Stomach (tissue), 19 donors: ENCODE measurements at places on chromosomes 1 and 21. TPM values are rescaled to one million over a fixed set of nuclear protein-coding genes. Genes with fewer than 3 reads are reported as not detected.

AHDC1 gene
- total RNA-seq: 28.6 TPM

PHF13 gene
- 16.9 TPM for total RNA-seq

GSTM3 gene
- 213 TPM for total RNA-seq

OR13G1 gene
- not detected for total RNA-seq

CCDC185 gene
- not detected for total RNA-seq

SPRR1A gene
- total RNA-seq: not detected

MRPL39 gene
- not detected for total RNA-seq

DIO1 gene
- total RNA-seq: not detected

CLCA1 gene
- total RNA-seq: 25.9 TPM

KRTAP7-1 gene
- total RNA-seq: not detected

MTARC1 gene
- 8.5 TPM for total RNA-seq

DSTYK gene
- 9.6 TPM for total RNA-seq

CACHD1 gene
- 6.7 TPM for total RNA-seq

BARHL2 gene
- total RNA-seq: not detected

NUDT4B gene
- total RNA-seq: not detected

ANGPTL3 gene
- total RNA-seq: not detected

S100A7 gene
- total RNA-seq: not detected

LRRC71 gene
- total RNA-seq: not detected

SPRR1B gene
- total RNA-seq: not detected
